ENCODE measurements at places on chromosomes 7 and 10.

DNA sequence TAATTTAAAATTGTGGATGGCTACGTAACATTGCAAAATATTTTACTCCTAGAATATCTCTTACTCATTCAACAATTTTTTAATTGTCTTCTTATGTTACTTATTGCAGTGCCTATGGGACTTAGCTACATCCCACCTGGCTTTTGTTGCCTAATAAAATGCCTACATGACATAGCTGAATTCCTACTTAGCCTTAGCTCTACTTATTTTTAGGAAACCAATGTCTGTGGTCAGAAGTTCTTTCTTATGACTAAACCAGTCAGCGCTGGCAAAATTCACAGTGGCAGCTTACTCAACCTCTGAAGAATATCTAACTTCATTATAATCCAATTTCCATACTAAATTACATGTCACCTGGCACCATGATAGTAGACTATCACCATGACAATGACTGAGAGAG, 1612.4 kb upstream of the LRRTM3 start:
- DNase-seq = no peak

DNA sequence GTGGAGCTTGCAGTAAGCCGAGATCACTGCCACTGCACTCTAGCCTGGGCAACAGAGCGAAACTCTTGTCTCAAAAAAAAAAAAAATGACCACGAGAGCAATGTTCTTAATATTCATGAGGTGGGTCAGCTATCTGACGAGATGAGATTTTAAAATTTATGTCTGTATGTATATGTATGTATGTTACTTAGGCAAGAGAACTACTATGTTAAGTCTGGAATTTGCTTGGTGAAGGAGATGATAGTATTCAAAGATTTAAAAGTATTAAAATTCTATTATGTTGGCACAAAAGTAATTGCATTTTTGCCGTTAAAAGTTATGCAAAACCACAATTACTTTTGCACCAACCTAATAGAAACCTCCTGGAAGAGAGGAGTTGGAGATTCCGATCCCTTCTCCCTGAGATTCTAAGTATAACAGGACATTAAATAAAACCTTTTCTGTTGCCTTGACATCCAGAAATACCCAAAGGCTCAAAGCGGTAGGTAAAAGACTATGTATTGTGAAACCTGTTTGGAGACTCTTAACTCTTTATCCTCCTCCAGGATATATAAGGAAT, 114.3 kb upstream of the TNS3 start:
- DNase-seq = no peak

DNA sequence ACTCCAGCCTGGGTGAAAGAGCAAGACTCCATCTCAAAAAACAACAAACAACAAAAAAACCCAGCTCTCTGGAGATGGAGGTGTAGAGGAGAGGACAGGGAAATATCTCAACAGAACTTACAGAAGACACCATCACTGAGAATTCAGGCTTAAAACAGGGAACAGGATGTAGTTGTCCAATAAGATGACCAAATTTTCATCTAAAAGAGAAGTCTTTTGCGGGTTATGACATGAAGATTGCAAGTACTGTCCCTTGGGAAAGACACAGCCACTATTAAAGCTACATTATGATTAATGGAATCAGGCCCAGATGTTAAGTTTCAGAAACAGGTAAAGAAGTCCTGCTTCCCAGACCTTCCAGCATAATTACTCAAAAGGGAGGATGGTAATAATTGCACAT, 235.2 kb upstream of the NRP1 start:
- DNase-seq = no peak

GRCh38 chr7:40419806-40420205, 285.0 kb downstream of the SUGCT start:
- no peak for DNase-seq

DNA sequence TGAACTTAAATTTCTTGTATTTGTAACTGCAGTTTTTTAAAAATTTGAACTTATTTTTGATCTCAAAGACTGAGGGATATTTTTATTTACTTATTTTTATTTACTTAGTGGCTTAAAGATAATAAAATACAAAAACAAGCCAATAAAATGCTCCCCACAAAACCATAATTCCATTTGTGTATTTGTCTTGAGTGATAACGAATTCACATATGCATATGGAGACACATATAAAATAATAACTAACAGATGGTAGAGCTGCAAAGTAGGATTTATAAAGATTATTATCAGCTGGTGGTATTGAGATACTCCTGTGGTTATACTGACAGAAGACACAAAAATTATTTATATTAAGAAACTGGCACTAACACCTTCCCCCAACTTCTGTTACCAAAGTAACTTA, 90.2 kb upstream of the RPA3 start:
- no peak for DNase-seq

GRCh38 chr7:38215115-38215514, 37.1 kb downstream of the STARD3NL start:
- DNase-seq = no peak

- DNase-seq = no peak
Observed at GRCh38 chr7:116650436-116650835, 21.6 kb upstream of the MET start.

DNA sequence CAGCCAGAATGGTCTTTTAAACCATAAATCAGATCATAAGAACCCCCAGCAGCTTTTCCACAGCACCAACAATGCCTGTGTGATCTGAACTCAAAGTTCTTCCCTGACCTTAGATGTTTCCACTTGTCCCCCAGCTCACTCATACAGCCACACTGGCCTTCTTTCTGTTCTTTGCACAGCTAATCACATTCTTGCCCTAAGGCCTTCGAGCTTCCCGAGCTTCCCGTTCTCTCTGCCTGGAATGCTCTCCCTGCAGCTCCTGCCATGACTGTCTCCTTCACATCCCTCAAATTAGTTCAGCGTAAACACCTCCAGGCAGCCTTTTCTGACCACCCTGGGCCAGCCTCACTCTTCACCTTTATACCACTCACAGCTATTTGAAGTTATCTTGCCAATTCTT, 166.8 kb upstream of the NFE2L3 start:
- no peak for DNase-seq

- peak; percentile 29 for DNase-seq
Observed at GRCh38 chr10:18202680-18203460, 62.6 kb downstream of the CACNB2 start.

DNA sequence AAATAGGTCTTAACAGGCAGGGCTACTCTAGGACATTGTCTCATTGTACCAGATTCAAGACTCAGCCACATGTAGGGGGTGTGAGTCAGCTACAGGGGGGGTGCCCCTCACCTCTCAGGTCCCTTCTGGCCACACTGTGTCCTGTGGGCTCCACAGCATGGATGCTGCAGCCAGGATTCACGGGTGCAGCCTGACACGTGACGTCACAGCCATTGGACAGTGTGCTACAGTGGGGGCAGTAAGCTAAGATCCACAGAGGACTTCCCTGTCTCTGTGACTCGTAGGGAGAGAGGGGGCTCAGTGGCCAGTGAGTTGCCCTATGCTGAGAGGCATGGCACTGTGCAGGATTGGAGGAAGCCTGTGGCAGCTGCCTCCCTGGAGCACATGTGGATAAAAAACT, 77.9 kb downstream of the TMEM178B start:
- no peak for DNase-seq

DNA sequence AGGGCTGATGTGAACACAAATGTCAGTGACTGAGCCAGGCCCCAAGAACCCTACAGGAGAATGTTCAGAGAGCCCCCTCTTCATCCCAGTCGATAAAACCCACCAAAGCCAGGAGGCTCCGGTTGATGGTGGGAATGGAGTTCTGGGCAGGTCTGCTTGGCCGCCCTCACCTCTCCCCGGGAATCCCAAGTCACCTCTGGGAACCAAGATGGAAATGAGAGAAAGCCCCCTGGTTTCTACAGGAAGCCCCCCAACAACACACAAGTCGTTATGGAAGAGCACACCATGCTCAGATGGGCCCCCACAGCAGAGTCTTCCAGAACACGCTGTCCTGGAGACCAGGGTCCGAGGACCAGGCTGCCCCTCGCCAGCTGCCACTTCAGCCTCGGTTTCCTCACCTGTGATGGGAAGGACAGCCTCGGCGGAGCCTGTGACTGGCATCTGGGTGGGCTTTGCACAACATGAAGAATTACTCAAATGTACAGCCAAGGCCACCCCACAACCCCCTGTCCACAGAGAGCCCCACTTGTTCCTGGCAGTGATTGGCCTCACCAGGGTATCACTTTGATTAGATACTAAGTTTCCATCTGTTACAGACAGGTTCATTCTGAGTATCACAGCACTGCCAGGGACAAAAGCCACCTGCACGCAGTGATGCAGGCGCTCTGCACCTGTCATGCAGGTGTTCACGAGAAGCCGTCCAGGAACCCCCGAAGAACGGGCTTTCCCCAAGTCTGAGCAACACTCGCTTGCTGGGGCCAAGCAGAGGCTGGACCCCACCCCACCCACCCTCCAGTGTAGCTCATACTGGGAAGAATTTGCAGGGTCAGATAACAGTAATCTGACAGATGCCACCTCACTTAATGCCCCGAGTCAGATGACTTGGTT, 57.6 kb downstream of the MKI67 start:
- no peak for DNase-seq

DNA sequence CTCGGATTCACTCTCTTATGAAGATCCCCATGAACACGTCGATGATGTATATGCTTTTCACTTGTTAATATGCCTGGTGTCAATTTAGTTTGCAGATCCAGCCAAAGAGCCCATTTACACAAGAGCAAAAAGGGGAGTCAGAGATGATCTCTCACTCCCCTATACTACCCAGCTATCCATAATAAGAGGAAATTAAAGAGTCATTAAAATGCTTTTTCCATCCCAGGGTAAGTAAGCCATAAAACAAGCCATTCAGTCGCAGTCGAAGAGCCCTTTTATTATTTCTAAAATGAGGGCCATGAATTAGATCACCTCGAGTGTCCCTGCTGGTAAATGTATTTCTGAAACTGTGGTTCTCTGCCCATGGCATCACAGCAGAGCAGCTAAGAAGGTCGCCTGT, 41.2 kb downstream of the CHCHD3 start:
- DNase-seq = no peak

DNA sequence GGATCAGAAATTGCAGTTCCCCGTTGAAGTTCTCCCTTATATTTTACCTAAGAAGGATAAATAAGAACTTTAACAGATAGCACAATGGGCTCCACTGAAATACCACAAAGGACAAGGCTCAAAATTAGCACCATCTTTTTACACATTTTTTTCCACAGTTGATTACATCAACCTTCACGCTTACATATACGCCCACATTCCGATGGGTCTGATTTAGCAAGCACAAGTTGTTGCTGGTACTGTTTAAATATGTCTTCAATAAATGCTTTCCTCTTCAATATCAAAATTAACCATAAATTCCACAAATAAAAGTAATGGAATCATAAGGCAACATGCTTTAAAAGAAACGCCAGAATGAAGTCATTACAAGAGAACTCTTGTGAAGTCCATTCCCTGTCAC, 79.5 kb downstream of the NEBL start:
- no peak for DNase-seq

GRCh38 chr10:122034149-122034756, 45.3 kb downstream of the TACC2 start:
- peak; percentile 35 for DNase-seq

DNA sequence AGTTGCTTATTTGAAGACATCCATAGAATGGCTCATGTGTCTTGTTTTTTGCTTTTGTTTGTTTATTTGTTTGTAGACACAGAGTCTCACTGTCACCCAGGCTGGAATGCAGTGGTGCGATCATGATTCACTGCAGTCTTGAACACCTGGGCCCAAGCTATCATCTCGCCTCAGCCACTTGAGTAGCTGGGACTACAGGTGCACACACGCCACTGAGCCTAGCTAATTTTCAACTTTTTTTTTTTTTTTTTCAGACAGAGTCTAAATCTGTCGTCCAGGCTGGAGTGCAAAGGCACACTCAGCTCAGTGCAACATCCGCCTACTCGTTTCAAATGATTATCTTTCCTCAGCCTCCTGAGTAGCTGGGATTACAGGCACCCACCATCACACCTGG, 83.3 kb upstream of the KLF6 start:
- no peak for DNase-seq

- no peak for DNase-seq
Observed at GRCh38 chr10:127903789-127904188, 3.1 kb upstream of the PTPRE start.

GRCh38 chr10:106935978-106936451, 228.5 kb downstream of the SORCS1 start:
- no peak for DNase-seq

DNA sequence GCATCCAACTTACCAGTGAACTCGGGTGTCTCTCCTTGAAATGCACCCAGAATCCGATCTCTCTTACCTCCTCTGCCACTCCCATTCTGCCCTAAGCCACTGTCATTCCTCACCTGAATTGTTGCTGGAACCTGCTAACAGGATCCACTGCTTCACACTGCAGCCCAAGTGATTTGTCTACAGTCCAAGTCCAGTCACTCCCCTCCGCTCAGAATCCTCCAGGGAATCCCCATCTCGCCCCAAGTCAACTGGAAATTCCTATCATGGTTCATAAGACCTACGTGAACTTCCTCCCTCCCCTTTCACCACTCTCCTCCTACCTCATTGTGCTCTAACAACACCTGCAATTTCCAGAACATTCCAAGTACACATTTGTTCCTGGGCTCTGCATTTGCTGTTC, 91.3 kb downstream of the SCRN1 start:
- DNase-seq = no peak

DNA sequence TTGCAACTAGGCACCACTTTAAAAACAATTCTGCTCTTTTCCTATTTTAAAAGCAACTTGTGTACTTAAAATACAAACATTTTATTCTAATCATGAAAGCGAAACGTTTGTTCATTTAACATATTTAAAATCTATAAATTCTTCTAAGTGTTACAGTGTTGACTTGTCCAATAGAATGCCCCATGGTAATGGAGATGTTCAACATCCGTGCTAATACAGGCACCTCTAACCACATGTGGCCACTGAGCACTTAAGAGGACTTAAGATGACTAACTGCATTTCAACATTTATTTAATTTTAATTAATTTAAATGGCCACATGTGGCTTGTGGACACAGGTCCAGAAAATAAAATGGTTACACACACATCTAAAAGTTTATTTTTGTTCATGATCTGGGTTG, 115.1 kb downstream of the TPK1 start:
- no peak for DNase-seq

DNA sequence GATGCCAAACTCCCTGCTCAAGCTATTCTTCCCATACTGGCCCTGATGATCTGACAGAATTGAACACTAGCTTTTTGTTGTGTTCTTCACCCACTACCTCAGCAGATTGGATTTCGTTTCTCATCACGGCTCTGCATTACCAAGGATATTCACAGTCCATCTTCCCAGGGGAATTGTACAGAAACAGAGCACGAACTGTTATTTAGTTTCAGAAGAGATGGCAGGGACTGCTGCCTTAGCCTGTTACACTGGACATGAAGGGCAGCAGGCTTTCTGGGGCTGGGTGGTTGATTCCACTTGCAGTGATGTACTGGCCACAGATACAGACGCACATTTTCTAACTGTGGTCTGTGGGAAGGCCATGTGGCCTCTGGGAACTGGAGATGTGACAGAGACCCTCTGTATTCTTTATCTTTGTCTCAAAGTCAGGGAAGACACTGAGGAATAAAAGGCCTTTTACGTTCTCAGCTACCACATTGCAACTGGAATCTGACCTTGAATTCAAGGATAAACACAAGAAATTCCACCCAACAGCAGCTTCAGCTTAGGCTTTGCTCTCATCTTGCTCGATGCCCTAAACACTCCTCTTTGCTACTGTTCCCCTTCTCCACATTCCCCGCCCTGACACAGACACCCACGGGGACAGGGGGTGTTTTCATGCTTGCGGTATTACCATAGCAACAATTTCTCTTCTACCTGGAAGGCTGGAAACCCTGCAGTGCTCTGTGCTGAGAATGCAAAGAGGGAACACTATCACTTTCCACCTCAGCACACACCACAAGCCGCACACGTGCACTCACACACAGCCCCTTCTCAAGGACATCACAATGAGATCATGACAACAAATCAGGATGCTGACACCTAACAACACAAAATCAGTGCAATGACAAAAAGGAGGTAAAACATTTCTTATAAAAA, 81.7 kb downstream of the RNF216 start:
- DNase-seq = no peak
